Activated CD4-positive, alpha-beta memory T cell treated with anti-CD3 and anti-CD28 coated beads, Interleukin-2, amount 10 ng/mL, durations not matched to agents 7 days and 5 days (primary cell): ENCODE measurements at places on chromosomes 3 and 15.

- no peaks in the 10 kb centered on the region for H3K36me3 ChIP-seq
- DNase-seq = no peak
- no peak overlapping the region for H3K4me3 ChIP-seq
These were observed 19.2 kb downstream of the P3H2 start for GRCh38 chr3:190101320-190102011.

GRCh38 chr3:69500604-69501003 is 114.7 kb upstream of the FRMD4B start:
- no peak overlapping the region for H3K27ac ChIP-seq
- H3K36me3 ChIP-seq = no peaks in the 10 kb centered on the region
- H3K27me3 ChIP-seq = no peaks in the 10 kb centered on the region
- DNase-seq = no peak

DNA sequence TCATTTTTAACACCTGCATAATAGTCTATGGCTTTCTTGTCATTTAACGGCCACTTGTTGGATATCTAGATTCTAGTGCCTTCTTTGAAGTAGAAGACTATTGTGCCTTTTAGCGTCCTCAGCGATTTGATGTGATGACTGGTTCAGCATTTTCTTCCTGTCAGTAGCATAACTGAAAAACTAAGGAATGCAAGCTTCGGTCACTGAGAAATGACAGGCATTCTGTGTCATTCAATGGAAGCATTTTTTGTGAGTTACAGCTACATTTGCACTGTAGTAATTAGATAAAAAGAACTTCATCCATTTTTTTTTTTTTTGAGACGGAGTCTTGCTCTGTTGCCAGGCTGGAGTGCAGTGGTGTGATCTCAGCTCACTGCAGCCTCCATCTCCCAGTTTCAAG is 10.3 kb downstream of the NEK11 start:
- H3K36me3 ChIP-seq = peaks cover 4% of the 10 kb centered on the region
- H3K27me3 ChIP-seq = no peaks in the 10 kb centered on the region
- peaks cover 25% of the 10 kb centered on the region for H3K4me1 ChIP-seq
- no peak for DNase-seq

DNA sequence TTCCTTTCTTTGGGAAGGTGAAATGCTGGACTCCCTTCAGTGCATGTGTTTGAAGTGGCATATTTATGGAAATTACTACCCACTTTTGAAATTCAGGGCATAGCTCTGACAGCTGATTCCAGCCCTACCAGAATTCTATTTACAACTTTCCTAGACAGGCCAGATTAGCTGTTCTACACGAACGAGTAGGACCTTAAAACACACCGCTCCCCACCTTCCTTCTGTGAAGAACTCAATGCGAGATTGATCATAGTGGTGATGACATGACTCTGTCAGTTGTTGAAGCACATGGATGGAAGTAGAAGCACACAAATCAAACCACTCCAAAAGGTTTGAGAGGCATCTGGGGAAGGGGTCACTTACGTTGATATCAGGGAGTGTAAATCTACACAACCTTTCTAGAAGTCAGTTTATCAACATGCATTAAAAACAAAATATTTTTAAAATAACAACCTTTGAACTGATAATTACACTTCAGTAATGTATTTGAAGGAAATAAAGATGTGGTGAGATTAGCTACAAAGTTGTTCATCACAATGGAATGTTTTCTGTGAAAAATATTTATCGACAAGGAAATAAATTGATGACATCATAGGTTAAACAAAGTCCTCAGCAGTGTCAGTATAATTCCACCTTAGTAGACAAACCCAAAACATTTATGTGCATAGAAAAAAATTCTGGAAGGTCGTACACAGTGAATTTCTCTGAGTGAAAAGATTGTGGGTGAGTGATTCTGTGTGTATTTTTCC is 29.8 kb downstream of the RARB start:
- peaks cover 1% of the 10 kb centered on the region for H3K27me3 ChIP-seq
- H3K4me1 ChIP-seq = peaks cover 2% of the 10 kb centered on the region
- no peak for DNase-seq
- H3K36me3 ChIP-seq = no peaks in the 10 kb centered on the region

GRCh38 chr15:64614519-64614918 is 154.1 kb downstream of the ZNF609 start:
- no peak overlapping the region for H3K4me3 ChIP-seq
- peaks cover 11% of the 10 kb centered on the region for H3K36me3 ChIP-seq
- no peaks in the 10 kb centered on the region for H3K27me3 ChIP-seq
- peaks cover 32% of the 10 kb centered on the region for H3K4me1 ChIP-seq
- no peak overlapping the region for H3K27ac ChIP-seq
- DNase-seq = no peak

GRCh38 chr3:184761075-184761841 is 49.4 kb upstream of the MAGEF1 start:
- no peak overlapping the region for H3K27ac ChIP-seq
- peaks cover 3% of the 10 kb centered on the region for H3K27me3 ChIP-seq
- H3K4me1 ChIP-seq = peaks cover 3% of the 10 kb centered on the region
- H3K4me3 ChIP-seq = no peak overlapping the region

- no peak for DNase-seq
- H3K4me3 ChIP-seq = no peak overlapping the region
- H3K4me1 ChIP-seq = no peaks in the 10 kb centered on the region
- no peaks in the 10 kb centered on the region for H3K36me3 ChIP-seq
These were observed 8.0 kb upstream of the THRB start for GRCh38 chr3:24502690-24503089.

DNA sequence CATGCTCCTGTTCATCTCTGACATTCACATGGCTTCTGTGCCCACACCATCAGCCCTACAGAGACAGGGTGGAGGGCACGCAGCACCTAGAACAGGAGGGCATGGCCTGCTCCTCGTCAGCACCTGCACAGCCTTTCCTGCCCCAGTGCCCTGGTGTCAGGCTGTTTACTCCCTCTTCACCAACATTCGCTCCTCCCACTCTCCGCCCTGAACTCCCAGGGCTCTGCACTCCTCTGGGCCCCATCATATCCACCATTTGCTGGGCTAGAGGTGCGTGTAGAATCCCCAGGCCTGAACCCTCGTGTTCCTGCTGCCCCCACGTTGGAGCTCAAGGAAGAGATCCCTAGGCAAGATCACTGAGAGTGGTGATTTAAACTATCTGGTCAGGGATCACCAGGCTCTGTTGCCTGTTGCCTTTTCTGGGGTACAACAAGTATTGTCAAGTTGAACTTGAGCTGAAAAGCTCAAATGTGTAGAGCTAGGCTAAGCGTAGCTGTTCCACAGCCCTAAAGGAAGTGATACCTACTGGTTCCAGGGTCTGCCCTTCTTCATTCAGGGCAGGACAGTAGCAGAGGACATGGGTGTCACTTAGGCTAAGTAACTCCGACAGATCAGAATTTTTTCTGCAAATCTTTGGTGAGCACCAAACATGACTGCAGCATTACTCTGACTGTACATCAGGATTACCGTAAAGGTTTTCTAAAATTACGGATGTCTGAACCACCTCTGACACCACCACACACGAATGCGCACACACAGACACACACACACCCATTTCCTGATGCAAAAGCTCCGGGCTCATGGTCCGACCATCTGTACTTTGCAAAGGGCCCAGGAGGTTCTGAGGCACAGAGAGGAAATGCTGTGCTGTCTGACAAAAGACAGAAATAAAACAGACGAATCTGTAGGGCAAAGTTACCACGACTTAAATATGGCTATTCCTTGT is 43.7 kb upstream of the GNB5 start:
- H3K36me3 ChIP-seq = no peaks in the 10 kb centered on the region
- H3K27ac ChIP-seq = peak overlapping the region; percentile 56
- no peak overlapping the region for H3K4me3 ChIP-seq
- peaks cover 2% of the 10 kb centered on the region for H3K27me3 ChIP-seq
- peaks cover 18% of the 10 kb centered on the region for H3K4me1 ChIP-seq
